ENCODE measurements at places on chromosomes 13 and 19.

- no peak for DNase-seq
Observed at GRCh38 chr13:99197117-99197651, 3.5 kb upstream of the UBAC2 start.

DNA sequence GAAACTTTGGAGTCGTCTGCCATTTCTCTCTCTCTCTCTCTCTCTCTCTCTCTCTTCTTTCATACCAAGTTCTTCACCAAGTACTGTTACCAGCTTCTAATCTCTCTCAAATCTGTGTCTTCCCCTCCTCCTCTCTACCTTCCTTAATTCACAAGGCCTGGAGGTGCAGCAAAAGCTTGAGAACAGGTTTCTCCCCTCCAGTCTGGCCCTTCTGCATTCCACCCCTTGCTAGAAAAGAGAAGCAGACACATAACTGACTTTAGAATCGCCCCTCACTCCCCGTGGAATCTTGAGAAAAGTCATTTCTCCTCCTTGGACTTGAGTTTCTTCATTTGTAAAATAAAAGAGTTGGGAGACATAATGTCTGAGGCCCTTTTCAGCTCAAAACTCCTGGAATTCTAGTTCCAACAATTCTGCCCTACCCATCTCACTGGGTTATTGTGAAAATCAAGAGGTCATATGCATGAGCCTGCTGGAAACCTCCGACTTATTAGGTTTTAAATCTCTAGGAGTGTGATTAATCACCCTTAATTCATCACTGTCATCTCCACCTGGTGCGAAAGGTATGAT is 20.4 kb downstream of the AMER2 start:
- DNase-seq, result no peak

- no peak for DNase-seq
Observed at GRCh38 chr13:40207001-40207478, 459.4 kb downstream of the FOXO1 start.

- DNase-seq, result no peak
Observed at GRCh38 chr13:58495668-58496067, 864.1 kb downstream of the PCDH17 start.

GRCh38 chr13:30391956-30392680 is 30.2 kb upstream of the UBE2L5 start:
- DNase-seq, result no peak

GRCh38 chr19:46537136-46538097 is 41.8 kb upstream of the PNMA8B start:
- DNase-seq, result peak; percentile 41

- DNase-seq, result no peak
Observed at GRCh38 chr19:42246143-42246921, 3.9 kb upstream of the GSK3A start.

DNA sequence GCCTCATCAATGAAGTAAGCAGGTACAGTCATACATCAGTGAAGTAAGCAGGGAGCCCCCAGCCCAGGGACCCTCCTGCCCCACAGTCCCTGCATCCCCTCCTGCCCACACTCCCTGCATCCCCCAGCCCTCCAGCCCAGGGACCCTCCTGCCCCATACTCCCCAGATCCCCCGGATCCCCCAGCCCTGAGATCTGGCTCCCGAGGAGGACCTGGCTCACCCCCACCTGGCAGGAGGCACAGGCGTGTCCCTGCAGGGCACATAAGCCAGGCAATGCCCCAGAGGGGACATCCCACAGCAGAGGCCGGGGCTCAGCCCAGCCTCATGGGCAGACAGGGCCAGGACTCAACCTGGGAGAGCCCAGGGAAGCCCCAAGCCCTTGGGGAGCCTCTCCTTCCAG is 53.6 kb upstream of the TPM4 start:
- no peak for DNase-seq

GRCh38 chr13:111559612-111560403 is 239.4 kb downstream of the TEX29 start:
- no peak for DNase-seq

DNA sequence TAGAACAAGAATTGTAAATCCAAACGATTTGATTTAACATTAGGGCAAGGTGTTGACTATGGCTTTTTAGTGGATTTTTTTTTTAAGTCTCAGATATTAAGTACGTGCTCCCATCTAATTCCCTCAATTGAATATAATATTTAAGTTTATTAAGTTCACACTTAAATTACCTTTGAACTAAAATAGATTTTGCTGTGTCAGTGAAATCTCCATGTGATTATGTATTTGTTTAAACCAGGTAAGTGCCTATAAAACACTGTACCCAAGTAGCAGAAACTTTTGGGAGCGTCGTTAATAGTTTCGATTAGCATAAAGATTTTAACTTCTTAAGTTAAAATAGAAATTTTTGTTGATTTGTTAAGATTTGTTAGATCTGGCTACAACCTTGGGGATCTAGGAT is 1.6 kb downstream of the CLN5 start:
- DNase-seq, result no peak

DNA sequence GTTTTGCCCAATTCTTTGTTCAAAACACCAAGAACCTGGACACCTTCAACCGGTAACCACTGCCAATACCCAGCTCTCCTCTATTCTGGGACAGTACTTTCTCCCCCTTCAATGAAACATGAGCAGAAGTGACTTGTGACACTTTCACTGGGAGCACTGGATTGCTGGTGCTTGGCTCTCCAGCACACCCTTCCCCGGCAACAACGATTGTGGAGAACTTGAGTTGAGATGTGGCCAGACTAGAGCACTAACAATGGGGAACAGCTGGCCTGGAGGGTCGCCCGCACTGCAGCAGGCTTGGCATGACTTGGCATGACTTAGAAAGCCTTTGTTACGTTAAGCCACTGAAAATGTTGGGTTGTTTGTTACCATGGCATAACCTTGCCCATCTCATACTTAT is 7.5 kb upstream of the B3GLCT start:
- DNase-seq, result no peak

DNA sequence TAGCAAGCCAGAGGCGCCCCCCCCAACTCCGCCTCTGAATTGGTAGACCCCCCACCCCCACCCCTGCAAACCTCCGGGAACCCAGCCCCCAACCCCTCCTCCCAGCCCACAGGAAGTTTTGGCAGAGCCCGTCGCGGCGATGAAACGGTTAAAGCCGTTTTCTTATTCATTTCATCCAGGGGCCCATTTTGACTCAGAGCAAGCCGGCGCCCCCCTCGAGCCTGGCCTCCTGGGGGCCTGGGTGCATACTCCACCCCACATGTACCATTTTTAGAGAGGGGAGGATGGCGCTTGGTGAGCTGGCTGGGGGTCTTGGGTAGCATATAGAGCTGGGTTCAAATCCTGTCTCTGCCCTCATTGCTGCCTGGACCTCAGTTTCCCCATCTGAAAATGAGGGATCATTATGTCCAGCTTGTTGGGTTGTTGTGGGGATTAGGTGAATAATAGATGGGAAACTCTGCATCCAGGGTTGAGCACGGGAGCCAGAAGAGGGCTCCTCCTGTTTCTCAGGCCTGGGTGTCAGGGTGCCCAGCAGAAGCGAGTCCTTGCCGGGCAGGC is 7.9 kb upstream of the JUNB start:
- DNase-seq, result peak; percentile 91

DNA sequence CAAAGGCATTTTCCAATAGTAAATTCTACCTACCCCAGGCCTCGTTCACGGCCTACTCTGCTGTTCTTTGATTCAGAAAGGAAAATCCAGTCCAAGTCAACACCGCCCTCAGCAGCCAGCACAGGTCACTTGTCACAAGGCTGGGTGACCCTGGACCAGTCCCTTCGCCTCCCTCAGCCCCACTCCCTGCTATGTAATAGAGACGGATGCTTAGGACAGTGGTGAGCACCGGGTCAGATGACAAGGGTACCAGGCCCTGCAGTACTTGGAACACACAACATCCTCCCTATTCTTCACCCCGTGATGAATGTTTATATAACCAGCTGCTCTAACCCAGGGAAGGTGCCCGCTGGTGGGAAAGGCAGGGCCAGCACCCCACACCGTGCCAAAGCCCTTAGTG is 14.3 kb downstream of the LATS2 start:
- DNase-seq, result no peak

DNA sequence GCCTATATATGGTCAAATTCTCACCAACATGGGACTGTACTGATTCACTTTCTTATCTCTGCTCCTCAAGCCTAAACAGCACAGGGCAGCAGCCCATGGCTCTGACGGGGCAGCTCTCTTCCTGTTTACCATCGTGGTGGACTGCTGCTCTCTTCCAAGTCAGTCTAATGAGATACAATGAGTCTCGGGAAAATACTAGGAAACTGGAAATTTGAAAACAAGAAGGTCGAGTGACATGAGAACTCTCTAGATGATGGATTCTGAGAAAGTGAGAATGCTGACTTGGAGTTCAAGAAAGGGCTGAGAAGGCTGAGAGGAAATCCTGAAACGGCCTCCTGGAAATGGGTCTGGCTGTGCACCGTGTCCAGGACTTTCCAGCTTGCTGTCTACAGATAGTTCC is 122.8 kb upstream of the ARGLU1 start:
- DNase-seq, result no peak

- DNase-seq, result no peak
Observed at GRCh38 chr19:29819986-29820385, 8.2 kb downstream of the CCNE1 start.

- no peak for DNase-seq
Observed at GRCh38 chr13:46480131-46480530, 72.8 kb upstream of the LRCH1 start.

DNA sequence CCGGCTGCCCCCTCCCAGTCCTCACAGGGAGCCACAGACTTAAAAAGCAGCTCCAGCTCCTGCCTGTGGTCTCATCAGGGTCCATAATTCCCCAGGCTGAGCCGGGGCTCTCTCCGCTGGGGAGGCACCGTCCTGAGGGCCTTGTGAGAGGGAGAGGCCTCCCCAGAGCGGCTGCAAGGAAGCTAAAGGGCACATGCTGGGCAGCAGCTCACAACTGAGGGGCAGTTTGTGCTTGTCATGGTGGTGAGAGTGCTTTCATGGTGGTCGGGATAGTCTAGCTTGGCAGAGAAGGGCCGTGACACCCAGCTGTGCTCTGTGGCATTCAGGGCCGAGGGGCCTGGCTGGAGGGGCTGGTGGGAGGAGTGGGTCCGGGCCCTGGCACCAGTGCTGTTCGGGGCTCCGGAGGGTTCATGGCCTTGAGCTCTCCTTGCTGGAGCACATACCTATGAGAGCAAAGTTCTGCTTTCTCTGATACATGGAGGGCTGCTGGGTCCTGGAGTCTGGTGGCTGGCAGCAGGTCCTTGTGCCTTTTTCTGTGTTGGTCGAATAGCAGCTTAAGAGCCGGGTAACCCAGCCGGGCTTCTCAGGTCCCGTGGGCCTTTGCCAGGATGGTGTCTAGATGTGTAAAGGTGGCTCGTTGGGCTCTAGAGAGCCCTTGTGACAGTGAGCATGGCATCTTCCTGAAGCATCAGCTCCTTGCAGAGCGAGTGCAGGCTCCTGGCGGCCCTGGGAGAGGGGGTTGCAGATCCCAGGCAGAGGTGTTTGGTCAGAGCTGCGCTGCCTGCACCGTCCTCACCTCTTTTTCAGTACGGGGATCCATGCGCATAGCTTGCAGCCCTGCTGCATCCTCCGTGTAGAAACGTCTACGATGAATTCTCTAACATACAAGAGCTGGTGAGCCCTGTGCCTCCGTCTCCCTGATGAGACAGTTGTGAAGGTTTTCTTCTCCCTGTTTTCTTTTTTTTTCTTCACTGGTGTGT is 8.8 kb downstream of the UPF1 start:
- DNase-seq, result no peak

DNA sequence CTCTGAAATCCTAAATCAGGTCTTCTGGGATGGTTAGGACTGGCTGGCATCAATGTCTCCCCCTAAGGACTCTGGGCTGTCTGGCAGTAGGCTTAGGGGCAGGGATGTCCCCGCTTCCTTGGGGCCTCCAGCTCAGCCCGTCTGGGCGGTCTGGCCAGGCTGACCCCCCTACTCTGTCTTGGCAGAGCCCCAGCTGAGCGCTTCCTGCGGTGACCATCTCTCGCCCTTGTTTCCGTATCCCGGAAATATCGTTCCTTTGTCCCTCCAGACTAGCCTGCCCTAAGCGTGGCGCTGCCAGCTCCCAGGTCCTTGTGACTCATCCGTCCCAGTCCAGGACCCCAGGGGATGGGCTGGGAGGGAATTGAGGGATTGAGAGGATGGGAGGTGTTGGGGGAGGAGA is 11.3 kb downstream of the GTPBP3 start:
- no peak for DNase-seq
